ENCODE measurements at places on chromosomes 2 and 18.

- peak; percentile 87 for DNase-seq
These were observed 27.6 kb downstream of the CELF4 start for GRCh38 chr18:37537868-37538525.

DNA sequence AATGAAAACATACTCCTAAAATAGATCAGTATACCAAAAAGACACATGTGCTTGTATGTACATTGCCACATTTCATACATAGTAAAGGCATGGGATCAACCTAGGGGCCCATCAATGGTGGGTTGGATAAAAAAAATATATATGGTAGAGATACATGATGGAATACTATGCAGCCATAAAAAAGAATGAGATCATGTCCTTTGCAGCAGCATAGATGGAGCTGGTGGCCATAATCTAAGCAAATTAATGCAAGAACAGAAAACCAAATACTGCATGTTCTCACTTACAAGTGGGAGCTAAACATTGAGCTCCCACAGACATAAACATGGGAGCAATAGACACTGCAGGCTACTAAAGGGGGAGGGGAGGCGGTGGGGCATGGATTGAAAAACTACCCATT is 18.6 kb upstream of the NCOA1 start:
- DNase-seq: no peak

GRCh38 chr2:147174824-147175254 is 670.0 kb upstream of the ACVR2A start:
- no peak for DNase-seq

- peak; percentile 36 for DNase-seq
These were observed 2.3 kb downstream of the DCAF17 start for GRCh38 chr2:171436307-171436706.

DNA sequence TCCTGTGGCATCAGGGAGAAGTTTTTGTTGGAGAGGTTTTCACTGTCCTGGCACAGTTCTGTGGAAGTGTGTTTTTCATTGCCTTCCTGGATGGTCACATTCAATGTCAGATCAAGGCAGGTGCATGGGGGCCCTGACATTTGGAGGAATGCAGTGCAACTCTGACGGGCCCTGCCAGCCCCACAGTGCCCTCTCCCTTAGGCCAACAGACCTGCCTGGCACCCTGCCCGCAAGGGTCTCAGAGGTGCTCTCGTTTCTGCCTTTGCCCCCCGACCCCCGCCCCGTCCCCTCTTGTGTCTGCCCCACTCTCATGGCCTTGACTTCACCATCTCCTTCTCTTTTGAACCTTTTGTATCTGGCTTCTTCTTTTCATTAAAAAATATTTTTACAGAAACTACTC is 257.2 kb upstream of the HDAC4 start:
- no peak for DNase-seq

DNA sequence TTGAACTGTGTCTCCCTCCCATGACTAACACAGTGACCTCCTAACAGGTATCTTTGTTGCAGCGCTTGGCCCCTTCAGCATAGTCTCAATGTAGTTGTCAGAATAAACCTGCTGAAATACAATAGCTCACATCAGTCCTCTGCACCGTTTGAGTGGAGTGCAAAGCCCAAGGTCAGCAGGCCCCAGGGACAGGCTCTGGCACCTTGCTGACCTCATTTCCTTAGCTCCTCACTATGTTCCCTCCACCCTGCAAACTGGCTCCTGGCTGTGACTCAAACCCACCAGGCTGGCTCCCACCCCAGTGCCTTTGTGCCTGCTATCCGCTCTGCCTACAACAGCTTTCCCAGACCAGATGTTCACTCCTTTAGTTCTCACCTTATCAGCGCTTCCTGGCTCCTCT is 146.7 kb downstream of the LRATD1 start:
- no peak for DNase-seq

DNA sequence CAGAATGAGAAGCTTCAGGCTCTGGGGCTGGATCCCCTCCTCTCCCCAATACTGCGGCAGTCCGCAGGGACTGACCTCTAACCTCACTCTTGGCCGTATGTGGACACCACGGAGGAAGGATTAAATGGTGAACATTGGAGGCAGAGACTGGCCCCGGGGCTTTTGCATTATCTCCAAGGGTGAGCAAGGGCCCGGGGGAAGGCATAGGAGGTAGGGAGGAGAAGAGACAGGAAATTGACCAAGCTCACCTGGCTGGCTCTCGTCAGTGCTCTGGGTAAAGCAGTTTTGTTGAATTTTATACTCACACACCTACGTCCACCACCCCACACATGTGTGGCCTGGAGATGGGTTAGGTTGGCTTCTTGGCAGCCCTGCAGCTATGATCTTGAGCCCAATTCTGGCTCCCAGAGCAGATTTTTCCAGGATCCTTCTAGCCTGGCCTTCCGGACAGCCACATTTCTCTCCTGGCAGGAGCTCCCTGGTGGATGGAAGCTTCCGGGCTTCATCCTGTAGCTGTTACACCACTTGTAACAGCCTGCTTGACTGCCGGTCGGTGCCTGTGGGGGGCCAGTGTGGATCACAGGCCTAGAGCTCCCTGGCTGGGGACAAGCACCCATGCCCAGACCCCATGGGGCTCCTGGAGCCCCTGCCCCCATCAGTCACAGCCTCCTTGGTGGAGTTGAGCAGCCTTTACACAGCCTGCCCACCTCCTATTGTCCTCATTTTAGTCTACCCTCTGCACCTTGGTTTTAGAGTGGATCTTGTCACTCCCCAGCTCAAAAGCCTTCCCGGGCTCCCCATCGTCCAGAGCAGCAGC is 7.6 kb downstream of the ITM2C start:
- DNase-seq: no peak

- no peak for DNase-seq
These were observed 263.4 kb downstream of the PTPRM start for GRCh38 chr18:7830468-7830867.

DNA sequence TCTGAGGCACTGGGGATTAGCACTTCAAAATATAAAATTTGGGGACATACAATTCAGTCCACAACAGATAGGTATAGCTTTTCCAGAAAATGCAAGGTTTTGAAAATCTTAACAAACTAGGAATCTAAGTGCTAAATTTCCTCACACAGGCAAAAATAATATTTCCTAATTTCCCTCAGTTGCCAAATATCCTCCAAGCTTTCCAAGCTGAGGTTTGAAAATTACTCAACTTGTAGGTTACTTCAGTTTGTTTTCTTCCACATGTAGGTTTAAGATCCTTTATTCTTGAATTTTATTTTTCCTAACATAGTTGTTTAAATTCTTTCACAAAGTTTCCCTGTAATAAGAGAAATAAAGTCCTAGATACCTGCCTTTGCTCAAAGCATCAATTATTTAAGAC is 192.9 kb upstream of the NRXN1 start:
- DNase-seq: peak; percentile 45

DNA sequence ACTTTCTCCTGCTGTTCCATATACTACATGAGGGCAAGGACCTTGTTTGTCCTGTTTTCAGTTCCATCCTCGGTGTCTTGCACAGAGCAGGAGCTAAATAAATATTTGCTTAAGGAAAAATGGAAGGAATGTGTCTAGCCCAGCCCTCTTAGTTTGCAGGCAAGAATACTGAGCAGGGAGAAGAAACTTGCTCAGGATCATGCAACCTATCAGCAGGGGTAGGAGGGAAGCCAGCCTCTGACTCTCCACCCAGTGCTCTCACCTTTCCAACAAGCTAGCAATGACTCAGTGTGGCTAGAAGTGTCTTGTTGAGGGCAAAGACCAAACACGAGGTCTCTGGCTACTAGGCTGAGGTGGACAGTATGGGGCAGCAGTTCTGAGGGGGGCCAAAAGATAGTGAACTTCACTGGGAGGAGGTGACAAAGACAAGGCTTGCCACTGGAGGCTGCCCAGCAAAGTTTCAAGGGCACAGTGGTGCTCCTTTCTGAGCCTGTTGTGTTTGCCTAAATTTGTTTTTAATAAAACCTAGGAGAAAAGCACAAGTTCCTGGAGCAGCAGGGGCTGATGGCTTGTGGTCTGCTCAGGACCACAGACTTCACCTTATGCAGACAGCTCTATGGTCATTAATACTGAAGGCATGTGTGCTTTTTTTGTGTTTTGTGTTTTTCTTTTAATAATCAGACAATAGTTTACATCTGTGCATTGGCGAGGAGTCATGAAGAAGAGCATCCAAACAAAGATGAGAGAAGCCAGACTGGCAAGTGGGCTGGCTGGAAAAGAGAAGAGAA is 49.1 kb upstream of the CTAGE1 start:
- DNase-seq: peak; percentile 74

DNA sequence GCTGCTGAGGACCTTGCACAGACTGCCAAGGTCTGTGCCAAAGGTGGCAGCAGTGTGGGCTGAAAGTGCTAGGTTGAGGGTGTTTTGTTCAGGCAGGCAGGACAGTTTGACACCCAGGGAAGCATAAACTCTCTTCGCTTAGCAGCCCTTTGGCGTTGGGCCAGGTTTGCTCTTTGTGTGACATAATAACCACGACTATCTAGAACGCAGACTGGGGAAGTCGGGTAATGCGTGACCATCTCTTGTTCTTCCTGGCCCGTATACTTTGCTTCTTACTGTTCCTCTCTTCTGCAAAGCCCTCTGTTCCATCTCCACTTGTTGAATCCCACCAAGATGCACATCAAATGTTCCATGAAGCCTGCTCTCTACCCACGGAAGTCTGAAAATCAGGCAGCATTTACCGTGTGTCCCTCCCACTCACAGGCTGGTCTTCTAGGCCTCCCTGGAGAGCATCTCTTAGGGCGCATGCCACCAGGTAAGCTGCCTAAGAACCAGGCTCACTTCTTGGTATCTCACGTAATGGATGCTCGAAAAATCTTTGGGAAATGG is 96.7 kb upstream of the LMAN1 start:
- DNase-seq: no peak

- no peak for DNase-seq
These were observed 11.0 kb downstream of the SLC4A3 start for GRCh38 chr2:219638217-219638947.

GRCh38 chr2:11152591-11152990 is 2.7 kb upstream of the SLC66A3 start:
- no peak for DNase-seq

DNA sequence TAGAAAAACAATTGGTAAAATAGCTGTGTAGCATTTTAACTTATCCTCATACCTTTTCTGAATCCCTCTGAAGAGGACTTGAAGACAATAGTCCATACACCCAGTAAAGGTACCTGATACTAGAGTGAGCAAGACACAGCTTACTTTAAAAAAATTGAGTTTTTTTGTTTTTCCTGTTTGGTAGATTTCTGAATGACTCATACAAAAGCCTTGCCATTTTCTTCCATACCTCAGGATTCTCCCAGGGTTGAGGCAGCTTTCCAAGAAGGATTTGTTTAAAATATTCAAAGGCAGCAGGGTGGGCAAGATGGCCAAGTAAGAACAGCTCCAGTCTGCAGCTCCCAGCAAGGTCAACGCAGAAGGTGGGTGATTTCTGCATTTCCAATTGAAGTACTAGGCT is 551.0 kb upstream of the LRATD1 start:
- DNase-seq: no peak

- DNase-seq: no peak
These were observed 53.9 kb downstream of the LDLRAD4 start for GRCh38 chr18:13272416-13272815.

DNA sequence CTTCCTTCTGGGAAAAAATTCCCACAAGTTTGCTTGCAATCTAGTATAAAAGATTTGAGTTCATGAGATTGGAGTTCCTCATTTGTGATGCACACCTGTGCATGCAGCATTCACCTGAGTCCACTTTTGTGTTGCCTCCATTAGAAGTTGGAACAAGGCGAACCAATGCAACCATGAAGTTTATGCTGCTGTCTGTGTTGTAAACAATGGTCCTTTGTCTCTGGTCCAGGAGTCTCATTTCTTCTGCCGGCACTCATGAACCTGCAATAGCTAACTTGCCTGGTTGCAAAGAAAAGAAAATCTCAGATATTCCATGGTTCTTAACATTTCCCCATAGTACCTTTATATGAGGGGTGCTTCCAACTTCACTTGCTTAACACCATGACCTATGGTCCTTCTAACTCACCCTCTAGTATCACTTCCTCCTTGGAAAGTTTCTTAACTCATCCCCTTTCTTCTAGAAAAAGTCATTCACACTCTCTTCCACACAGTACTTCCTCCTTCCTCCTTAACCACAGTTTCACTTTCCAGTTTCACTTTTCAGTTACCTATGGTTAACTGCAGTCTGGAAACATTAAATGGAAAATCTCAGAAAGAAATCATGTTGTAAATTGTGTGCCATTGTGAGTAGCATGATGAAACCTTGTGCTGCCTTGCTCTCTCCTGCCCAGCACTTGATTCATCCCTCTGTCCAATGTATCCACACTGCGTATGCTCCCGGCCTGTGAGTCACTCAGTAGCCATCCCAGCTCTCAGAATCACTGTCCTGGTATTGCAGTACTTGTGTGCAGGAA is 128.8 kb upstream of the TRIB2 start:
- DNase-seq: peak; percentile 92

DNA sequence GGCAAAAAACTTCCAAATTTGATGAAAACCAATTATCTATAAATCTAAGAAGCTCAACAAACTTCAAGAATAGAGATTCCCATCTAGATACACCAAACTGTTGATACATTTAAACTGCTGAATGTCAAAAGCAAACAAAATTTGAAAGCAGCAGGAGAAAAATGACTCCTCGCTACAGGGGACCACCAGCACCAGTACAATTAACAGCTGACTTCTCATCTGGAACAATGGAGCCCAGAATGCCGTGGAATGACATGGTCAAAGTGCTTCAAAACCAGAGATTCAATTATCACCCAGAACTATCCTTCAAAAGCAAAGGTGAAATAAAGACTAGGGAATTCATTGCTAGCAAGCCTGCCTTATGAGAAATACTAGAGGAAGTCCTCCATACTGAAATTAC is 11.6 kb downstream of the SRSF7 start:
- DNase-seq: no peak

GRCh38 chr2:21257621-21258020 is 133.9 kb downstream of the TDRD15 start:
- DNase-seq: no peak

All from adipocyte (in vitro differentiated cells).